Stimulated activated CD8-positive, alpha-beta memory T cell treated with anti-CD3 and anti-CD28 coated beads, Interleukin-7, amount 100 ng/mL, for 48 hours (primary cell): ENCODE measurements at places on chromosomes 5 and 9.

- DNase-seq, result no peak
Observed at GRCh38 chr9:16207161-16207560, 654.3 kb downstream of the CCDC171 start.

DNA sequence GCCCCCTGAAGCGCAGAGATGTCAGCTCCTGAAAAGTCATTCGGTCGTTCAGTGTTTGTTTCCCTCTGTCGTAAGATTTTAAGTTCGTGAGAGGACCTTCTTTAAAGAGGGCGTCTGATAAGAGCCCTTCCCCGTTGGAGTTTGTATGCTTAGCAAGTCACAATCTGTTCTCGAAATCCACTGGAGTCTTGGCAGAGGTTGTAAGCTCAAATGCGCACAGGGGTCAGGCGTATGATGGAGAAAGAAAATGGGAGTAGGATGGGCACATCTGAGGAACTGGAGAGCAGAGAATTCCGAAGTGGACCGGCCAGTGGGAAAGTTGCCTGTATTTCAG, 710 bp downstream of the HSD17B4 start:
- DNase-seq, result no peak

- no peak for DNase-seq
Observed at GRCh38 chr9:37370282-37370681, 52.2 kb upstream of the GRHPR start.

DNA sequence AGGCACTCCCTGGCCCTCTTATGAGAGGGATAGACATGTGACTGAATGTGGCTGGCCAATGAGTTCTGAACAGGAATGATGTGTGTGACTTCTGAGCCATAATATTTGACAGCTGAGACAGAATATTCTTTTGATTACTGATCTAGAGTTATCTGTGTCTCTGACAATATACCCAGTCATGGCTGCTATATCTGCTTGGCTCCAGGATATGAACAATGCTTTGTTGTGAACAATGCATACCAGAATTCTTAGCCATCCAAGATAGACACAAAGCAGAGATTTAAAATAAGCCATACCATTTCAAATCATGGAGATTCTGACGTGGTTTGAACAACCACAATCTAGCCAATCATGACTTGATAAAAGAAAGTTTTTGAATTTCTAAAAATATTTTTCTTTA, 840.3 kb upstream of the SEMA6A start:
- DNase-seq, result no peak

DNA sequence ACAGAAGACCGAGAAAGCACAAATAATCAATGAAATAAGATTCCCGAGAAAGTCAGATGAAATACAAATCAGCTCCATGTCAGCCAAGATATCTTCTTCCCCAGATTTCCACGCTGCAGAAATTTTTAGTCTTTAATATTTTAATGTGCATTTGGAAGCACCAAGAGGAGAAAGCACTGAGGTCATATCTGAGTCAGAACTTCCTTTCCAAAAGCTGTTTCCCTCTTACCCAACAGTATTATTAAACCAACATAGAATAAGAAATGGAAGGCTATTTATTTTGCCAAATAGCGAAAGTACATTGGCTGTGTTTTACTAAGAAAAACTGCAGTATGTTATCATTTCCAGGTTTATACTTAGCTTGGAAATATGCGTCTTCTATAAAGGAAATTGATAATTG, 772.1 kb upstream of the CDH9 start:
- DNase-seq, result no peak

DNA sequence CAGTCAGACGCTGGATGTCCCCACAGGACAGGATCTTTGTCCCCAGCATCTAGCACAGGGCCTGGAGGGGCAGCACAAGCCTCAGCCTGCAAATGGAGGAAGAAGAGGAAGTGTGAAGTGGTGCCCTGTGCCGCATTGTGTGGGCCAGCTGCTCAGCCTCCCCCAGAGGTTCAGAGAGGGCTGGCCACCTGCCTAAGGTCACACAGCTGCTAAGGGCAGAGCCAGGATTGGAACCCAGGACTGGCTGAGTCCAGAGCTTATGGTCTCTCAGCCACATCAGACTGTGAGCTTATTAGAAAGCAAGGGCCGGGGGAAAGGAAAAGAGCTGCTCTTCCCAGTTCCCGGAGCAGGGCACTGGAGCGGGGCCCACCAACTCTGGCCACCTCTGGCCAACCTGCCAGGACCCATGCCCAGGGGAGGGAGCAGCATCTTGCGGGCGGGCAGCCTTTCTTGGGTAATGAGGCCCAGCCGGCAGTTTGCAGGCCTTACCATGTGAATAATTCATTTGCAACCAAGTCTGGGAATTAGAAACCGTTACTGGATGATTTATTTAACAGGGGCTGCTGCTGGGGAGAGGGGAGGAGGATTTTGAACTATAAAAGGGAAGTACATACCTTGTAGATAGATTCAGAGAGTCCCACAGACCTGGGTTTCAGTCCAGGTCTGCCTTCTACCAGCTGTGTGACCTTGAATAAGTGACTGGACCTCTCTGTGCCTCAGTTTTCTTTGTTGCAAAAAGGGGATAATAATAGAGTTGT, 11.6 kb upstream of the CRB2 start:
- DNase-seq, result no peak

GRCh38 chr5:173796721-173797495, 91.2 kb upstream of the CPEB4 start:
- DNase-seq, result no peak

GRCh38 chr5:127412698-127413097, 104.7 kb upstream of the PRRC1 start:
- DNase-seq, result no peak

DNA sequence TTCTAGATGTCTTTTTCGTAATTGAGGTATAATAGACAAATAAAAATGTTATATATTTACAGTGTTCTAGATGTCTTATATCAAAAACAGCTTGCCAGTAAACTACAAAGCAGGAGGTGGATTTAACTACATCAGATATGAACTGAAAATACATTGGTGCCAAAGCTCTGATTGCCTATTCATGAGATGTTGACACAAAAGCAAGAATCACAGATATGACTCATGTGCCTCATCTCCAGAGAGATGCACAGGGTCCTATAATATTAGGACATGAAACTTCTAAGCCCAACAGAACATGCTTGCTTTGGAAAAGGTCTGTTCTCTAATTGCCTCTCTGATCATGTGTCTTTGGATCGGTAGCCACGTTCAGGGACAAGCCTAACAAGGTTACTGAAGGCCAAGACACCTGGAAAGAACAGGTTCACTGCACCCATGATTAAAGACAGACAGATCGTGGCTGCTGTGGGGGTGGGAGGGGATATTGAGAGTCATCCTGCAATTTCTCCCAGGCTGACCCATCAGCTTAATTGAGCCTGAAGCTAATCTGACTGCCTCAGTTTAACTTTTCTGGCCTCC, 16.8 kb downstream of the ABCA1 start:
- DNase-seq, result no peak

- no peak for DNase-seq
Observed at GRCh38 chr9:87179553-87180340, 232.4 kb upstream of the GAS1 start.

- DNase-seq, result no peak
Observed at GRCh38 chr5:58922461-58923171, 339.7 kb downstream of the RAB3C start.

DNA sequence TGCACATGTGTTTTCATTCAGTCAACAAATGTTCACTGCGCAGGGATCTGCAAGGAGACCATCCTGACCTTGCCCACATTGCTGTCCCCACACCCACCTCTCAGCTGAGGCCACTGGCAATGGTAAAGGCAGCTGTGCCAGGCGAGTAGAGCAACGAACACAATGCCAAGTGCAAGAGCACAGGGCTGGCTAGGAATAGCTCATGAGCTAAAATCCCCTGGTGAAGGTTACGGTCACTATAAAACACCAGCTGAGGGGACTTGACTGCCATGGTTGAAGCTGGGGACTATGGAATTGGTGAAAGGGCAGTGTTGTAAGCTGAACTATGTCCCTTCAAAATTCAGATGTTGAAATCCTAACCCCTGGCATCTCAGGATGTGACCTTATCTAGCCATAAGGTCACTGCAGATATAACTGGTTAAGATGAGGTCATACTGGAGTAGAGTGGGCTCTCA, 96.1 kb downstream of the OTULIN start:
- DNase-seq, result no peak

DNA sequence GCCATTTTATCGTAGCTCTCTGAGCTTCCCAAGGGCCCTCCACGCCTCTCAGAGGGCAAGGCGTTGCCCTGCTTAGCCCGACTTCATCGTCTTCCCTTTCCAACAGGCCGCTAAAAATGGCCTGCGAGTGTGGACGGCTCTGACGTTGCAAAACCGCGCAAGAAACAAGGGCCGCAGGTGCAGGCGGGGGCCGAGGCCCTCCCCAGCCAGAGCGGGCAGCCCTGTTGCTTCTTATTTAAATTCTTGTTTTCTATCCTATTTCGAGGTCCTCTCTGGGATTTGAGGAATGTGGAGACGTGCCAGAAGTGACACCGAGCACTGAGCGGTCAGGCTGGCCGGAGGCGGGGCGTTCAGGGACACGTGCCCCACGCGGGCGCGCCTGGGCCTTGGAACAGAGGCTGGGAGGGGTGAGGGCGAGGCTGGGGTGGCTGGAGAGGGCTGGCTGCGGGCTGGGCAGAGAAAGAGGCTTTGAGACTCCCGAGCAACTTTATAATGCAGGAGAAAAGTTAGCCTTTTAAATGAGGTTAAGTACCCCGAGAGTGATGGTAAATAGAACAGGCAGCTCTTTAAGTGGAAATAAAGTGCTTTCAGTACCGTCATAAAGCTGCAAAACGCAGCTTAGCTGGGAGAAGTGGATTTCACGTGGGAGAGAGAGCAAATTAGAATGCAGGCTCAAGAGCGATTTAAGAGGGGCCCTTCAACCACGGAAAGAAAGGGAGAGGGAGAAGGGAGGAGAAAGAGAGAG, 243.6 kb downstream of the AUH start:
- DNase-seq, result no peak

DNA sequence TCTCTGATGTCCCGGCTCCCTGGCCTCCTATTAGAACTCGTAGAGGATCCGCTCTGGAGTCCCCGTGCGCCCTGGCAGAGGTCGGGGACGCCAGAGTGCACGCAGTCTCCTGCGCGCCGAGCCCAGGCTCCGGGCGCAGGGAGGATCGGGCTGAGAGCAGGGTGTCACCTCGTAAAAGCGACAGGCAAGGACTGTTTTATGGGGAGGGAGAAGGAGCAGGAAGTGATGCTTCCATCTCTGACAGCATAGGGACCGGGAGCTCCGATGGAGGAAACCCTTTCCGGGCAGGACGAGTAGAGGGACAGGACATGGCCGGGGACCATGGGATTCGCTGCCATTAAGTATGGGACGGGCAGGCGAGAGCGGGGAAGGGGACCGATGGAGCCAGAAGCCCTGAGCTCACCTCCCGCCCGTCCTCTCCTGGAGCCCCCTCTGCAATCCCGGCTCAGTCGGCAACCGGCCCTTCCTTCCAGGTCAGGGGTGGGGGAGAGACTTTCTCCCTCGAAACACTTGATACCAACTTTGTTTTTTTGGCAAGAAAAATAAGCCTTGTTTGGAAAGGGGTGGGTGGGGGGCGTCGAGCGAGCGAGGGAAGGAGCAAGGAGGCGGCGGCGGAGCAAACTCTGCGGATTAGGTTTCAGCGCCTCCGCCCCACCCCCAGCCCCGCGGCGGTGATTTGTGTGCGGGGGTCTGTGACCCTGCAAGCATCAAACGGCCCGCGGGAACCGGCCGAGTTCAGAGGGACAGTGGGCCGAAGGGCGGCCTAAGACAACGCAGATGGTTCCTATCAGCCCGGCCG, 12.6 kb downstream of the LMX1B start:
- DNase-seq, result no peak

DNA sequence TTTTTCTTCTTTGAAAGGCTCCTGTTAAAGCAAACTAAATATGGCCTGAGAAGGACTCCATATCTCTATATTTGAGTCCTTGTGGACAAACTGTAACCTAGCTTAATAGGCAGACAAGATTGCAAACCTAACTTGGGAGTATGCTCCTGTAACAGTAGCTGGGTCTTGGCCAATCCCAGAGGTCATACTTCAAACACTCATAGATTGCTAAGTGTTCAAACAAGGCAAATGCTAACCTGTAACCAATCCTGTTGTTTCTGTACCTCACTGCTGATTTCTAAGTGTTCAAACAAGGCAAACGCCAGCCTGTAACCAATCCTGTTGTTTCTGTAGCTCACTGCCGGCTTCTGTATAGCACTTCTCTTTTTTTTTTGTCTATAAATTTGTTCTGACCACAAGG, 50.6 kb upstream of the CLK4 start:
- no peak for DNase-seq

- DNase-seq, result no peak
Observed at GRCh38 chr5:119063579-119064379, 7.1 kb upstream of the DMXL1 start.
